ENCODE measurements at places on chromosomes 16 and 17. TPM values are rescaled to one million over a fixed set of nuclear protein-coding genes. Genes with fewer than 3 reads are reported as not detected.

The HBQ1 gene
- total RNA-seq, result 1.5 TPM

- ATAC-seq, result no peak
Observed at GRCh38 chr16:12419151-12419550, 384.5 kb downstream of the CPPED1 start.

DNA sequence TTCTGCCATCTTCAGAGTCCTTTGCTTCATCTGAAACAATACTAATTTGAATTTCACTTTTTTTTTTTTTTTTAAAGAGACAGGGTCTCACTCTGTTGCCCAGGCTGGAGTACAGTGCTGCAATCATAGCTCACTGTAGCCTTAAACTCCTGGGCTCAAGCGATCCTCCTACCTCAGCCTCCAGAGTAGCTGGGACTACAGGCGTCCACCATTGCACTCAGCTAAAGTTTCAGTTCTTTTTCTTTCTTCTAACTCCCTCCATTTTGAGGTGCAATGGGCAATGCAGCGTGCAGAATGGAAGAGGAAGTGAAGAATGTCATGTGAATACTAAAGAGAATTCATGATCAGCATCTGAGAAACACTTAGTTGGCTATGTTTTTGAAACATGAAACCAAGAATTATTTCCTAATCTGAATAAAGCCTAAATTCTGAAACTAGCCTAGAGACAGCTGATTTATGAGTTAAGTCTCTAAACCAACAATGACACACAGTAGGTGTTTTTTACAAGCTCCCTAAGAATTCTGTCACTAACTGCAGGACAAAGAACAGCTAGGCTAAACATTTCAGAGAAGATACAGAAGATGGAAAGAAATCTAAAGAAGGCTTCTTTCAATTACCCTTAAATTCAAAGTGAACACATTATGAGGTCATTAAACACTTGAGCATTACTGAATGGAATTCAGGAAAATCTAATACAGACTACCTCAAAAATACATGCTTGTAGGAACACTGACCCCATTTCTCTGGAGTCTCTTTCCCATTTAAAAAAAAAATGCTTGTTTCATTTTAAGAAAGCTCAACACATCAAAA is 21.0 kb downstream of the SNN start:
- ATAC-seq, result no peak

The TP53TG3D gene
- total RNA-seq, result not detected

- peak; percentile 78 for ATAC-seq
Observed at GRCh38 chr16:51951668-51952298, 595.2 kb downstream of the TOX3 start.

GRCh38 chr17:16980813-16981731 is 9.2 kb upstream of the TNFRSF13B start:
- ATAC-seq, result no peak

The BFAR gene
- 45.7 TPM for total RNA-seq

GRCh38 chr16:85527767-85528297 is 85.3 kb upstream of the GSE1 start:
- ATAC-seq, result no peak

- no peak for ATAC-seq
Observed at GRCh38 chr16:22232277-22233036, 26.4 kb downstream of the EEF2K start.

DNA sequence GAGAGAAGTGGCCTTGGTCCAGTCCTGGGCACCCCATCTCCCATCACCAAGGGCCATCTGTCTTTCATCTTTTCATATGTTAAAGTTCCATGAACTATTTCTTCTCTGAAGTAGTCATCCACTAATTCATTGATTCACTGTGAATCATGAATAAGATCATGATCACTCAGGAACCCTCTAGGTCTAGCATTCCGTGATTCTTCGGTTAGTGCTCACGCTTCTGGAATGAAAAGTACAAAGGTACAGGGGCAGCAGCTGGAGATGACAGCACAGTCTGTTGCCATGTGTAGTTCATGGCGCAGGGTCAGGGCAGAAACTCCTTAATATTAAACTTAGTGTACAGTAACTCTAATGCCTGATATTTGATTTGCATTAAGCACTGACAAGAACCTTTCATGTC is 127.1 kb downstream of the CDH13 start:
- ATAC-seq, result no peak

GRCh38 chr17:75834279-75834920 is 9.8 kb downstream of the UNC13D start:
- no peak for ATAC-seq

- ATAC-seq, result no peak
Observed at GRCh38 chr16:4233431-4233830, 8.4 kb downstream of the SRL start.

GRCh38 chr17:32529604-32530003 is 42.8 kb downstream of the CDK5R1 start:
- ATAC-seq, result no peak

The IGF2BP1 gene
- total RNA-seq, result 36.7 TPM

GRCh38 chr16:71610936-71611871 is 14.8 kb upstream of the MARVELD3 start:
- peak; percentile 95 for ATAC-seq

GRCh38 chr17:67672592-67673335 is 45.0 kb upstream of the NOL11 start:
- no peak for ATAC-seq

GRCh38 chr17:29113334-29113733 is 66.9 kb downstream of the MYO18A start:
- no peak for ATAC-seq

DNA sequence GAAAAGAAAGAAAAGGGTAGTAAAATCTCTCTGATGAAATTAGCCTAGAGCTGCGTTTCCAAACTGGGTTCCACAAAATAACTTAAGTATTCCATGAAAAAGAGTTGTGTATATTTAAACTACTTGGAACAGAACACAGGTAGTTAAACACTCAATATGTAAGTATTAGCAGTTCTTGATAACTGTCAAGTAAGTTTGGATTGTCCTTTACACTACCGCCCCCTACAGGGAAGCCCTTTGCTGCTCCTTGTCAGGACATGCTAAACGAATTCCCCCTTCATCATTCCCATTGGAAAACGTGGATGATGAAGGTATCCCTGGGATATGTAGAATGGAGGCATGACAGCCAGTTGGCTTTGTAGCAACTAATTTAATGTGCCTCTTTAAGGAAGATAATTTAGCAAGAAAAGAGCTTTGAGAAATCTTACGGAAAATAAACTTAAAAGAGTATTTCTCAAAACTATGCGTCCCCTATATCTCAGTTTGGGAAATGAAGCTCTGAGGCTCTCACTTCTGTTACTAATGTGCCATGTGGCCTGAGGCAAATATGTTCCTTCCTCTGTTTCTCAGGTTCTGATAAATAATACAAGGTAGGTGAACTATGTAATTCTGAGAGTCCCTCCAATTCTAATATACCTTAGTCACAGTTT is 18.8 kb downstream of the NCBP3 start:
- ATAC-seq, result peak; percentile 36

The SERPINF2 gene
- total RNA-seq, result 0.43 TPM

DNA sequence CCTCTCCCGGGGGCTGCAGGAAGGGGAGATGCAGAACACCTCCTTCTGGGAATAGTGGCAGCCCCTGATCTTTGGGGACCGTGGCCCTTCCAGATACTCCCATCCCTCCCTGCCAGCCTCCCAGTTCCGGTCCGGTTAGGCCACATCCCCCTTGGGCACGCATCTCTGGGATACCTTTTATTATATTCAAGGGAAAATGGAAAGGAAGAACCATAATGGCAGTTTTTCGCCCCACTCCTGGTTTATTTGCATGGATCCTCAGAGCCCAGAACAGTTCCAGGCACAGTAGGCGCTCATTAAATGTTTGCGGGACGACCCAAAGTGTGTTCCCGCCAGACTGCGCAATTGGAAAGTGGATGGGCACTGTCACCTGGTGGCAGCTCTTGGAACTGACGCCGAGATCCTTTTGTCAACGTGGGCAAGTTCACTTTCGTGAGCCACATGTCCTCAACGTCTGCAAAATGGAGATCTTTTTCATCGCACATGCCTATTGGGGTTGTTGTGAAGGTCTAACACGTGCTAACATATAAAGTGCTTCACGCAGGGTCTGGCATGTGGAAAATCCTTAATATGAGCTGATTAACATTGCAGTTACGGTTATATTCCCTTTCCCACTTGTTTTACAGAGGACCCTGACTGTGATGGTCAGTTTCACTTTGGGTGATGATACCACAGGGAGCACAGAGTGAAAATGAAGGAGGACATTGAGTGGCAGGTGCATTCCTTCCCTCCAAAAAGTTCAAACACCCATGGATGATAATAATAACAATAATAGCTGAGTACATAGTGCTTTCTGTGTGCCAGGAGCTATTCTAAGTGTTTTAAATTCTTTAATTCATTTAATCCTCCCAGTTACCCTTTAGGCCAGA is 1.7 kb upstream of the GPRC5B start:
- ATAC-seq, result no peak

- ATAC-seq, result no peak
Observed at GRCh38 chr17:67160791-67161190, 84.2 kb downstream of the HELZ start.
